ENCODE measurements at places on chromosomes 1 and 21.

GRCh38 chr1:190837888-190838287 lies 360.2 kb upstream of the BRINP3 start:
- DNase-seq = no peak

DNA sequence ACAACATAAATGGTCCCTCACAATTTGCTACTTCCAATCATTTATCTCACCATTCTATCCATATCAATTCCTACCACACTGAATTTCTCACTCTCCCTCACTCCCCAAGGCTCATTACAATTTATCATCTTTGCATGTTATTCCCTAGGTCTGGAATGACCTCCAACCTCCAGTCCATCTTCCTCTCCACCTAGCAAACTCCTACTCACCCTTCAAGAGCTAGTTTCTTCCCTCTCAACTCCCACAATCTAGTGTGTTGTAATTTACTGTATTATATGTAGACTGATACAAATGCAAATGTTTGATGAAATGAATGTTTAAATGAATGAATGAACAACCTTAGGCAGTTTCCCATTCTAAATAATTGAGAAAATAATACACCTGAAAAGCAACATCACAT lies 3.6 kb downstream of the TUT4 start:
- DNase-seq = no peak

- DNase-seq = no peak
Measured at GRCh38 chr21:41326414-41327080, 9.9 kb downstream of the FAM3B start.

GRCh38 chr1:234933475-234933874 lies 195.2 kb downstream of the TOMM20 start:
- peak; percentile 30 for DNase-seq

GRCh38 chr1:97943354-97943753 lies 22.5 kb upstream of the DPYD start:
- DNase-seq = no peak

DNA sequence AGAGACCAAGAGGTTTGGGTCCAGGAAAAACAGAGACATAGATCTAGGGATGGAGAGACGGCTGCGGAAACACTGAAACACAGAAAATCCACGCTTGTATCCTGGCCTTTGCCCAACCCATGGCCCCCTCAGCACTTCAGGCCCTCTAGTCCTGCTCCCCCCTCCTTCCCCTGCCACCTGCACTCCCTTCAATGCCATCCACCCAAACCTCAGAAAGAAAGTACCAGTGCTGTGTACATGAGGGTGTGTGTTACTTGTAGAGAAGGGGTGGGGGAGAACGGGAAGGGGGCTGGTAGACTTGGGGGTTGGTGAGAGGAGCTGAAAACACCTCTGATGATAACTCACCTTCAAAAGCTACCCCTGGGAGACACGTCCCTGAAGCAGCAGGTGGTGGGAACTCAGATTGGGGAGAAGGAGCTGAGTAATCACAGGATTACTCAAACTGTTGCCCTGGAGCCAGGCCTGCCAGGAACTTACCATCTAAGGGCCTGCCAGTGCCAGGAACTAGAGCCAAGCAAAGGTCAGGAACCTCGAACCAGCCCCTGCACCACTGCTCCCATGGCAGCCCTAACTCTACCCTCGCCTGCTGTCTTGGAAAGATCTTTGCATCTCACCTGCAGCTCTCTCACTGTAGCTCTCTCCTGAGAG lies 11.5 kb downstream of the RORC start:
- no peak for DNase-seq

- DNase-seq = no peak
Measured at GRCh38 chr1:157193219-157193618, 55.0 kb upstream of the ETV3 start.

GRCh38 chr1:109864930-109865612 lies 45.6 kb upstream of the CSF1 start:
- DNase-seq = peak; percentile 2

DNA sequence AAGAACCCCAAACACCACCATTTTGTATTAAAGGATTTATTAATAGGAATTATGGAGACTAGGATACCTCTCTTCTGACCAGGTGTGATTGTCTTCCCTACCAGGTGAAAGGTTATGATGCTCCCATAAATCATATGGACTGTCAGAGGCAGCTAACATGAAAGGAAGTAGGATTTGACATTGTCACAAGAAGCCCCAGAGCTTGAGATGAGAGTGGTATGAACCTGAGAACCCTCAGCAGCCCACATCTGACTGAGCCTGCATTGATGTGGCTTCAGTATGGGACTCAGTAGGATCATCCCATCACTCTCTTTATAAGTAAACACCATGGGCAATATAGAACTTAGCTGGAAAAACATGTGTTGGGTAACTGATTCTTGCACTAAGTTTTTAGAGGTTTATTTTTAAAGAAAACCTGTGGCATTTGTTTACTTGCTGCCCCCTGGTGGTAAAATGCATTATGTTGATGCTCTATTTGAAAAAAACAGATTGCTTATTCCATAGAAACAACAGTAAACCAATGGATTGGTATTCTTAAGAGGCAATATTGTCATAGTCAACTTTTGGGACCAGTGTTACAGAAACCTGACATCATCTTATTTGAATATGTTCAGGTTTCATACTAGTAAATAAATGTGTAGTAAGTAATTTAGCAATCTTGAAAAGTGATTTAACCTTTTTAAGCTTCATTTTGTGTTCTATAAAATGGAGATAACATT lies 16.6 kb upstream of the CACYBP start:
- peak; percentile 82 for DNase-seq

DNA sequence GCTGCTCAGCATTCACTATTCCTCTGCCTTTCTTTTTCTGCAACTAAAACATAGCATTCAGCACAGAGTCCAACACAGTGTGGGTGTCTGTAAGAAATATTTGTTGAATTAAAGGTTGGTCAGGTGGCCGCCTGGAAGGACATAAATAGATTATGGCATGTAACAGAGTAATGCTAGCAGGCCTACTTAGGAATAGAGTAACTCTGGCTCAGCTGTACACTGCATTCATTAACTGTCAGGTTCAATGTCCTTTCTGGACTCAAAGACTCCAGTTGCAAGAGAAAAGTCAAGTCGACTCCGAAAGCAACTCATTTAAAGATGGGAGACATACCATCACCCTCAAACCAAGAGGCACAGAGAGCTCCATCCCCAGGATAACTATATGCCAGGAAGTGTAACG lies 116.0 kb downstream of the LMX1A start:
- no peak for DNase-seq

DNA sequence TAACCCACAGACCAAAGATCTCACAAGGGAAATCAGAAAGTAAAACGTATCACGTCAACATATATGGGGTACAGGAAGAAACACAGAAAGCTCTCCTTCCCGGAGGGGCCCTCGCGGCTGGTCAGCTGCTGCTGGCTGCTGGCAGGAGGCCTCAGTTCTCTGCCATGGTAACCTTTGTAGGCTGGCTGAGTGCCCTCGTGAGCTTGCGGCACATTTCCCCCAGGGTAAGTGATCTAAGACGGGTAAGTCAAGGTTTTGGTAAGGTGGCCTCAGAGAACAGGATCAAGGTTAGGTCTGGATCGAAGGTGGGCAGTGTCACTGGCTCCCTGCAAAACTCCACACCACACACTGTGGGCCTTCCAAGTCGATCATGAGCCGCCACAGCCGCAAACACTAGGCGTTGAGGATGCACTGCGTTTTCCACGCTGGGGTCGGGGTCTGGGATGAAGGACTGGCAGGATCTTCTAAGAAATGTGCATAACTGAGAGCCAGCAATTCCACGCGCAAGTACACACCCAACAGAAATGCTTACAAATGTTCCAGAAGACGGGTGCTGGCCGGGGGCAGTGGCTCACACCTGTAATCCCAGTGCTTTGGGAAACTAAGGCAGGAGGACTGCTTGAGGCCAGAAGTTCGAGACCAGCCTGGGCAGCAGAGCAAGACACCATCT lies 33.9 kb downstream of the WDR4 start:
- DNase-seq = no peak
